Activated T-cell treated with anti-CD3 and anti-CD28 coated beads, Interleukin-2, amount 50 U/mL, for 72 hours (primary cell): ENCODE measurements at places on chromosomes 7 and 10.

GRCh38 chr10:98611436-98611835, 164.7 kb upstream of the HPS1 start:
- no peak for DNase-seq

- DNase-seq: no peak
Observed at GRCh38 chr7:318476-318875, 28.5 kb downstream of the FOXL3 start.

- DNase-seq: no peak
Observed at GRCh38 chr7:15515252-15515651, 46.6 kb downstream of the AGMO start.

DNA sequence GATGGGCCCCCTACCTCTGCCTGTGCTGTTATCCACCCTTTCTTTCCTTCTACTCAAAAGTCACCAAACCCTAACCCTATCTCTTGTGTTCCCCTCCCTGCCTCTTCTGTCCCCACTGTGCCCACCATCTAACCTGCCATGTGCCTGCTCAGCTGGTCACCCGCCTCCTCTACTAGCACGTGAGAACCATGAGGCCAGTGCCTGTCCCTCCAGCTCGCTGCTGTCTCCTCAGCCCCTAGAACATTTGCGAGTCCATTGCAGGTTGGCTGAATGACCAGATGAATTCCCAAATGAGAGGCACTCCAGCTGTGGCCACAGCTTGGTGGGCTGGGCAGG, 129.0 kb downstream of the ARHGAP22 start:
- DNase-seq: no peak

- no peak for DNase-seq
Observed at GRCh38 chr10:54749623-54750022, 51.4 kb downstream of the PCDH15 start.

- no peak for DNase-seq
Observed at GRCh38 chr7:26583094-26583648, 281.2 kb downstream of the SKAP2 start.
